NCI-H345 (cell line): ENCODE measurements at places on chromosomes 1 and 21.

DNA sequence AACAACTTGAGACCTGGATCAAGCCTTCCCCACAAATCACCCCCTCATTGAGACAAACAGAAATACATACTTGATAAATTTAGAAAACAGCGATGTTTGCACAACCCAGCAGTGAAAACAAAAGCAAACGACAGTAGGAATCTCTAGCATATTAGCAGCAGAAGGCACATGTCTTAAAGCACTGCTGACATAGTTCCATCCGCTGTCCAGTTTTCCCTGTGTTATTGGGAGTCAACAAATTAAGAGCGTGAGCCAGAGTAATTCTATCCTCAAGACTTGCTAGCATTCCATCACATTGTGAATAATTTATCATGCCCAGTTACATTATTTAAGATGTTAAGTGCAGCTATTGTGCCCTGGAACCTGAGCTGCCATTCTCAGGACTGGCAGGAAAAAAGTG is 55.3 kb downstream of the IGSF5 start:
- DNase-seq = no peak

GRCh38 chr1:222530852-222531251 is 17.1 kb downstream of the HHIPL2 start:
- no peak for DNase-seq

GRCh38 chr1:167705250-167705649 is 16.5 kb upstream of the MPZL1 start:
- DNase-seq = no peak

DNA sequence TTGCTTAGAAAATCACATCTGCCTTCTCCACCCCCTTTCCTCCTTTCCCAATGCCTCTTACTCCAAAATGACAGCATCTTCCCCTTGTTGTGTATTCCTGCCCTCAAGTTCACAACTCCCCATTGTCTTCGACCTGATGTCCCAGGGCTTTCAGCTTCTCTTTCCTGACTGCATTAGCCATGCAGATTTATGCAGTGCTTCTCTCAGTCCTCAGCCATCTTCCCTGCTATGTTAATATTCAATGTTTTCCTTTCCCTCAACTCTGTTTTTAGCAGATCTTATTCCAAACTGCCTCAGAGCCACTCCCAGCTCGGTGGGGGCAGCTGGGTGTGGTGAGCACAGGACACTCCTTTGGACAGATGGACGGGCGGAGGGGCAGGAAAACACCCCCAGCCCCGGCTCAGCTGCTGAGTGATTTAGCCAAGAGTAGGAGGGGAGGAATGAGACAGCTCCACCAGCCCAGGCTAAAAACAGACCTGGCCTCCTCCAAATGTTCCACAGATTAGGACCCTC is 71.0 kb downstream of the CD2 start:
- DNase-seq = no peak

DNA sequence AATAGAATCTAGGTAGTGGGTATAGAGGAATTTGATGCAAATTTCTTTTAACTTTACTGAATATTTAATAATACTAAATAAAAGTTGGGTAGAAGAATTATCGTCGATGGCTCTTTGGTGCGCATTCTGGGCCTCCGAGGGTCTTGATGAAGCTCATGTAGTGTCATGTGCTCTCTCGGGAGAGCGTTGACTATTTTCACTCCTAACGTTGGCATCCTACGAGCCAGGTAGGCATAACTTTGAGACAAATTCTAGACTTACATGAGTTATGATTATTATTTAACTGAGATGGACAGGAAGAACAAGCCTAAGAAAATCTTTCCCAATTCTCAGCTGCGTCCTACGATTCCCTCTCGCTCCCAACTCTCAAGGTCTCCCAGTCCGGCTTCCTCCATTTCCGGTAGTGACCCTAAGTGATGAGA is 550 bp upstream of the PCAT6 start:
- no peak for DNase-seq

- no peak for DNase-seq
Measured at GRCh38 chr1:1089731-1090423, 15.8 kb upstream of the RNF223 start.

- no peak for DNase-seq
Measured at GRCh38 chr1:36084497-36085115, 712 bp downstream of the TEKT2 start.

DNA sequence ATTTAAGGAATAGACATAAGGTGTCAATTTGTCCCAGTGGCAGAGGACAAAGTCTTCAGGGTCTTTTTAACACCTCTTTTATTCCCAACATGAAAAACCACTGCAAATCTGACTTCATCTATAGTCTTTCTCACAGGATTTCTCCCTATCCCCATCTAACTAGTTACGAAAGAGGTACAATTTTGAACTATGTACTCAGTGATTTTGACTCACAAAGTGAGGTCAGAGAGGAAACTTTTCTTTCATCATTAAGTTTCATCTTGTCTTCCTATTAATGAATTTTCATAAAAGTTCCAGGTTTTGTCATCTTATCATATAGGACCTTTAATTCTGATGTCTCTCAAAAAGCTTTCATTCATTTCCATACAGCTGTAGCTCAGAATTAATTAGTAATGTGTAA is 63.3 kb downstream of the ASH1L start:
- DNase-seq = no peak

DNA sequence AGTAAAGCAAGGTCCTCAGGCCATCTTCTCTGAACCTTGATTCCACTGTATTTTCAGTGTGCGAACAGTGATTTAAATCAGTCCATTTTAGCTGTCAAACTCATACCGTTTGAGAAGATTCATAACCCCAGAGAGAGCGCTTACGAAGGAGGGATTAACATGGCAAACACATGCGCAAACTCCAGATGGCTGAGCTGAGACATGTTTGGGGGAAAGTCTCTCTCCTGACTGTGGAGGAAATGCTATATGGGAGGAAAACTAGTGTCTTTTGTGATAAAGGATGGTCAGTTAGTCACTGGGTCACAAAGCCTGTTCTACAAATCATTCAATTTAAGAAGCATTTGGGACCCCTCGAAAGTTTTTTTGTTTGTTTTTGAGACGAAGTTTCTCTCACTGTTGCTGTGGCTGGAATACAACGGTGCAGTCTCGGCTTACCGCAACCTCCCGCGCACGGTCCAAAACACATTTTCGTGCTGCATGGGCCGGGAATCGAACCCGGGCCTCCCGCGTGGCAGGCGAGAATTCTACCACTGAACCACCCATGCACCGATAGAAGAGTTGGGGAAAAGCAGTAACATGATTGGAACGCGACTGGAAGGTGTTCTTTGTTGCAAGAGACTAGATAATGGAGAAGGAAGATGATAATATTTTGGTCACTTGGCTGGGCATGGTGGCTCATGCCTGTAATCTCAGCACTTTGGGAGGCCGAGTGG is 58.4 kb upstream of the CXADR start:
- DNase-seq = no peak

GRCh38 chr1:230330157-230330556 is 96.0 kb downstream of the PGBD5 start:
- no peak for DNase-seq

DNA sequence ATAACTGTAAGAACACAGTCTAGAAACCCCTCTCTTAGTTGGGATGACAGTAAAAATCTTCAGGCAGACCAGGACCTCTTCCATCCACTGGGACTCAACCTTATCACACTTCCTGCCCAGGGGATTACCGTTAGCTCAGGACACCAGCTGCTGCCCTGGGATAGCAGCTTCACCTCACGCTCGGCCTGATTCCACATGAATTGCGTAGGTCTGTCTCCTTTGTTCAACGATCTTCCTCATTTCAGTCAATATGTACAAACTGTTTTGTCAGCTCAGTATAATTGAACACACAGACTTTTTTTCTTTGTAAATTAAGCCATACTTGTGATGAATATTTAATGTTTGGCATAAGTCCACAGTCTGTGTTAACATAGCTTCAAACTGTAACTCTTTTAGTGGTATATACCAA is 290.4 kb downstream of the GRIK1 start:
- no peak for DNase-seq

GRCh38 chr1:68132426-68133130 is 82.2 kb upstream of the DIRAS3 start:
- DNase-seq = no peak

DNA sequence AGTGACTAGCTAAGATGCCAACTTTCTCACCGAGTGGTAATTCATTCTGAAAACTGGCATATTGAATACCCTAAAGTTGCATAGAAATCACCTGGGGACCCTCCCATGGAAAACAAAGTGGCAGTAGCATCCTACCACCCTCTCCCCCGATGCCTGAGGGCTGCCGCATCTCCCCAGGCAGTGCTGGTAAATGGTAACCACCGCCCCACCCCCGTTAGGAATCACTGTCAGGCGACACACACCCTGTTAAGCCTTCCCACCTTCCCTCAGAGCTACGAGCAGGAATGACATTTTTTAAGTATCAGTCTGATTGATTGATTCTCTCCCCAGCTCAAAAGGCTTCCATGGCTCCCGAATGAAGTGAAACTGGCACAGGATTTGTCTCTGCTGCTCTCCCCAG is 28.3 kb downstream of the TMPRSS2 start:
- DNase-seq = peak; percentile 32

DNA sequence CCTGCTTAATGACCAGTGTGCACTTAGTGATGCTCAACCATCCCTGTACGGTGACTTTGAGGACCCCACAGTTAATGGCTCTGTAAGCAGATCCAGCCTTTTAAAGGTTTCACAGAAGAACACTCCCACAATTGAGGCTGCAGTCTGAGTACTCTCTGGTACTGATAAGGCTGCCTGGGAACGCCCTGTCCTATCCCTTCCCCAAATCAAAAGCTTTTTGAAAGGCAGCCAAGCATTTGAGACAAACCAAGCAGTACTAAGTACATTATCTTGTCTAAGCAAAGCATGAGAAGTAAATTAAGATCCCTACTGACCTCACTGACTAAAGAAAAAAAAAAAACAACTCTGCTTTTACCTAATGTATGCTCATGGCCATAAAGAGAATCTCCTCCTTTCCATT is 60.7 kb downstream of the SH3GLB1 start:
- DNase-seq = no peak

DNA sequence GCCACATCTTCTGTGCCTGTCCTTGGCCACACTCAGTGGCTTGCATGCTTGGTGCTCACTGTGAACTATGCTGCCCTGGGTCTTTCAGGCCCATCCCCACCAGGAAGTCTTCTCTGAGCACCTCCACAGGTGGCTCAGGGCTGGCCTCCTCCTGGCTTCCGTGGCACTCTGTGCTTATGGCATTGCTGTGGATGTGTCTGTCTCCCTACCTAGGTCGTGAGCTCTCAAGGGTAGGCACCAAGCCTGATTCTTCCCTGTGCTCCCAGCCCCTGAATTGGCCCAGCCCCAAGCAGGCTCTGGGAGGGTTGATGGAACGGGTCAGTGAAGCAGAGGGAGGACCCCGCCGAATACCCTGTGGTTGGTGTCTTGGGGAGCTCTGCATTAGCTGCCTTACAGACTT is 197.7 kb upstream of the EDN2 start:
- DNase-seq = no peak

DNA sequence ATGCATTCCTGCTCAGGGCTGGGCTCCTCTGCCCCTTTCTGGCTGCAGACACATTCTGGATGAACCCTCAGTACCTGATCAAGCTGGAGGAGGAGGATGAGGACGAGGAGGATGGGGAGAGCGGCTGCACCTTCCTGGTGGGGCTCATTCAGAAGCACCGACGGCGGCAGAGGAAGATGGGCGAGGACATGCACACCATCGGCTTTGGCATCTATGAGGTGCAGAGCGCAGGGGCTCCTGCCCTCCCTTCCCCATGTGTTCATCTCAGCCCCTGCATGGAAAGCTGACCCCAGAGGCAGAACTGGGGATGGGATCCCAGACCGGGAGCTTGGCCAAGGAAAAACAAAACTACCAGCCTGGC is 43.1 kb downstream of the CAPN2 start:
- DNase-seq = no peak

DNA sequence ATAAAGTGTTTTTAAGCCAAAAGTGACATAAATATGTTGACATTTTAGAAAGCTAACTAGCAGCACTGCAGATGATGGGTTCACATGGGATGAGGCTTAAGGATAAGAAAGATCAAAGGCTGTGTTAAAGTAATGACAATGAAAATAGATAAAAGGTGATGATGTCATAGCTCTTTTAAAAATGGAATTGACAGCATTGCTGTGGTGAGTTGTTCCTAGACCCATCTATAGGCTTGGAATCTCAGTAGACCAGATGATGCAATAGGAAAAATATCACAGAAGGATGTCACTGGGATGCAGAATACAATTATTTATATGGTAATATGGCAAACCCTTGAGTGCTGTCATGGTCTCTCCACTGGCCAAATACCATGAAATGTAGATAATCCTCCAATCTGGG is 286.0 kb downstream of the PLA2G4A start:
- DNase-seq = no peak

DNA sequence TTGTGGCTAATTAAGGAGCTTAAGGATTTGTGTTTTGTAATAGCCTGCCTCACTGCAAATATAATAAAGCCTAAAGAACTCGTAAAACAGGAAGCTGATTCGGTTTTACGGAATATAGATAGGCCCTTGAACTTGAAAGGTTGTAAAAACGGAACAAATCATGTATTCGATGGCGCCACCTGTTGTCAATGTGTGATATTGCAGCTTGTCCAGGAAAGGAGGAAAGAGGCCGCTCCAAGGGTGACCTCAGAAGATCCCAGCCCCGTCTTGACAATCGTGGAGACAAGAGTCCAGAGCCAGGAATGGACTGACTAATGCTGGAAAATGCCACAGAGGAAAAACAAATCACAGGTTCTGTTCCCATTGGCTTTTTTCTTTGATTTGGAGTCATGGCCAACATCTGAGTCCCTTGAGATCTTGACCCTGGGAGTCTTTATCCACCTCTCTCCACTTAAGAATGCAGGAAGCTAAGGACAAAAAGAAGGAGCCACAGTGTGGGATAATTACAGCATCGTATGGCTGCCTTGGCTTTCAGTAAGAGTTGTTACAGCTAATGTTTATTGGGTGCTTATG is 7.0 kb upstream of the IGSF21 start:
- peak; percentile 68 for DNase-seq

- DNase-seq = no peak
Measured at GRCh38 chr1:228013935-228014930, 7.4 kb downstream of the WNT3A start.

DNA sequence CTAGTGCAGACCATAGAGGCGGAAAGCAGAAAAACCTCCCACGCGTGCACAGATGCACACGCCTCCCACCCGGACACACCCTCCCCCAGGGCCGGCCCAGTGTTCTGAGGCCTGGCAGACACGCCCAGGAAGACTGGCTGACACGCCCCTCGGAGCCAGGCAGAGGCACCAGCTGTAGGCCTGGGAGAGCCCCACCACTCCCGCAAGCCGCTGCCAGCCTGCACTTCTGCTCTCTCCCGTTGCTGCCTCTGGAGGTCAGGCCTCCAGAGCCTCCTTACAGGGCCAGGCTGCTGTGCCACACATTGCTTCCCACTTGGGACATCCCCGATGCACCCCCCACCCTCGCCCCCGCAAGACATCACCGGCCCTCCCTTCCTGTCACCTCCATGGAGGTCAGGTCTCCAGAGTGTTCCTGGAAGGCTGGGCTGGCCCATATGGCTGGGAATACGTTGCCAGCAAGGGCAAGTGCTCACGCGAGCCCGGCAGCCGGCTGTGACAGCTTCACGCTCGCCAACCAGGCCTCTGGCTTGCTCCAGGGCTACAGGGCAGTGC is 40.4 kb downstream of the CASZ1 start:
- DNase-seq = peak; percentile 61
